ENCODE measurements at places on chromosomes 5 and 9.

- no peak for DNase-seq
Observed at GRCh38 chr9:92499701-92500100, 17.4 kb upstream of the ASPN start.

- DNase-seq: no peak
Observed at GRCh38 chr5:96945144-96945897, 9.4 kb downstream of the LNPEP start.

DNA sequence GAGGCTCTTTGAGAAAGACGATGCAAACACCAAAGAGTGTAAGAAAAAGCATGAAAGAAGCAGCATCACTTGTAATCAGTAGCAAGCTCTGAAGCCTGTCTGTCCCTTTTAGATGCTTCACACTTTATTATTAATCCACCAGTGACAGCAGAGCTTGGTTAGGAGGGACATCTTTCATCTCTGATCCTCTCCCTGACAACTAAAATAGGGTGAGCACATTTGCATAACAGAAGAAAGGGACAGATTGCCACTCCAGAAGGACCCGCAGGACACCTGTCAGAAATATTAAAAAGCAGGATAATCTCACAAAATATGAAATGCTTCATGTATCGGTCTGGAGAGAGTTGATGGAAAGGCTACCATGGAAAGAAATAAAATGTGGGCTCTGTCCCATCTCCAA lies 71.4 kb upstream of the MAP1B start:
- no peak for DNase-seq

- no peak for DNase-seq
Observed at GRCh38 chr9:124828489-124829333, 24.5 kb upstream of the WDR38 start.

- no peak for DNase-seq
Observed at GRCh38 chr5:139919308-139919707, 123.7 kb downstream of the PSD2 start.

DNA sequence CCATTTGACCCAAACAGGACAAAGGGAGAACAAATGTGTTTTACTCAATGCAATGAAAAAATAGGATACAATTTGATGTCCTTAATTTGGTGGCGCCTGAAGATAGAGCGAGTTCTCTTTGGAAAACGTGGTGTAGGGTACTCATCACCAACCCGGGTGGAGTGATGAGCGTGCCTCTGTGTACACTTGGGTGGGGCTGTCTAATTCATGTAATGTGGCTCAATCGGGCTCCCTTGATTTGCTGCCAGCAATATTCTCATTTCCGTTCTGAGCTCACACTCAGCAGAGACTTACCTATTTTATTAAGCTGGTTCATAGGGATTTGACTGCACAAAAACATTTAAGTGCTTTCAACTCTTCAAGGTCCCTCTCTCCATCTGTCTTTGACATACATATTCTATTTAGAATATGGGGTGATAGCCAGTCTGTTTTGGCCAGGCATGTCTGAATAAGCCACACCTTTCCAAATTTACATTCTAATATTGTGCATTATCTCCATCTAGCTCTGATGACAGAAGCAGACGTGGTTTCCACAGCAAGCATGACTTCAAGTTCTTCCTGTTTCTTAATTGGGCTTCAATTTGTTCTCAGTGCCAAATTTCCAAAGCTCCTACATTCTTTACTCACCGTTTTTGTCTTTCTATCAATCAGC lies 162.5 kb downstream of the IRX2 start:
- DNase-seq: no peak

- DNase-seq: no peak
Observed at GRCh38 chr5:50501491-50502228, 60.6 kb upstream of the EMB start.

DNA sequence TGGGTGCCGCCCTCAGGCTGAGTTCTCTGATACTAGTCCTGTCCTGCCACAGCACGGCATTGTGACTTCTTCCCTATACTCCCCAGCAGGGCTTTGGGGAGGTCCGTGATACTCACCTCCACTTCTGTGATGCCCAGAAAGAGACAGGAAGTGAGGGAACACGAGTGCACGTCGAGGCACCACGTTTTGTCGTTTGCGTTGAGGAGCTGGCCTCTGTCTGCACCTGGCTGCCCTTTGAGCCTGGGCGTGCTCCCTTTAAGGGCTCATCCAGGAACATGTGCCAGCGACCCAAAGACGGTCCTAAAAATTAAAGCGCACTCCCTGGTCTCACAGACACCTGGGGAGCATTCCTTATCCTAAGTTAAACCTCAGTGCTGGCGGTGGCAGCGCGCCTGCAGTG lies 8.7 kb upstream of the IRX4 start:
- DNase-seq: no peak

DNA sequence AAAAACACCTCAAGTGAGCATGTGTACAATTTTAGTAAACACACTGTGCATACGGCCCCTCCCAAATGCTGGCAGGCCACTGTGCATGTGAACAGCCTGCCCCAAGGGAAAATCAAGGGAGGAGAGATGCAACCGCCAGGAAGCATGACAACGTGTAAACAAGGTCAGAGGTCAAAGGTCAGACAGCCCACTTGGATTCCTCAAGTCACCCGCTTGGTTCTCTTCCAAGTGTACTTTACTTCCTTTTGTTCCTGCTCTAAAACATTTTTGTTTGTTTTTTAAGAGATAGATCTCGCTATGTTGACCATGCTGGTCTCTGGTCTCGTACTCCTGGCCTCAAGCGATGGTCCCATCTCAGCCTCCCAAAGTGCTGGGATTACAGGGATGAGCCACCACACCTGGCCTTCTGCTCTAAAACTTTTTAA lies 126.7 kb upstream of the SHB start:
- no peak for DNase-seq

DNA sequence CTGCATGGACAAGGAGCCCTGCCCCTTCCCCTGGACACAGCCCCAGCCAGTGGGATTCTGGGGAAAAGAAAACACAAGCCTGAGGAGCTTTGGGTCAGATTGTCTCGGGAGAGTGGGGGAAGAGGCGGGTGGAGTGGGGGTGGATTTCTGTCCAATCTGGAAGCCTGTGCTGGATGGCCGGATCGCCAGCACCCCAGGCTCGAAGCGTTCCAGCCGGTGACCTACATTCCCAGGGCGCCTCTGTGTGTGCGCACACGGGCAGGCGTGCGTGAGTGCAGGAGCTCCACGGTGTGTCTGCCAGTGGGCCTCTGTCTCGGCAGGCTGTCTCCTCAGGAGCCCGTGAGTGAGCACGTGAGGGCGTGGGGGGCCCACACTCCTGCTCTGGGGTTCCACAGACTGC lies 74.3 kb upstream of the DAB2IP start:
- no peak for DNase-seq

DNA sequence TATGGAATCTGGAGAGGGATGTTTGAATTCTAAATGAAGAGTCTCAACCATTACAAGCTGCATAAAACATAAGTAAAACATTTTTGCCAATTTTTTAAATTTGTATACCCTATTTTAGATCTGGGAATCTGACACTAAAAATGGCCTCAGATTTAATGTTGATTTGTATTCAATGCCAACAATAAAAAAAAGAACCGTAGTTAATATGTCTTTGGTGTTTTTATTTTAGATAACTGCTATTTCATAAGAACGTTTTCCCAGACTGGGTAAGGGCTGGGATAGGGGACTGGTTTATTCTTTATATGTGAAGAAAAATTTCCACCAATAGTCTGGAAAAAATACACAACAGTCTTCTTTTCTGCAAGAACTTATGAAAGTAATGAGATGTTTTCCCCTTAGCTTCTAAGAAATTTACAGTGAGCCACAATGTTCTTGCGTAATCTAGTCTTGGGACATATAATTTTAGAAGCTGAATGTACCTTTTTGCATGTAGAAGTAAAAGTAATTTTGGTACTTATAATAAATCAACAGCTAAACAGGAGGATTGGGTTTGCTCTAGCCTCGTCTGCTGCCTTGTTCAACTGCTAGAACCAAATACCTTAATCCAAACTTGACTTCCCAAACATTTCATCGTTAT lies 244.6 kb upstream of the EFNA5 start:
- DNase-seq: peak; percentile 34

GRCh38 chr5:125928663-125929062 lies 494.5 kb upstream of the GRAMD2B start:
- no peak for DNase-seq

DNA sequence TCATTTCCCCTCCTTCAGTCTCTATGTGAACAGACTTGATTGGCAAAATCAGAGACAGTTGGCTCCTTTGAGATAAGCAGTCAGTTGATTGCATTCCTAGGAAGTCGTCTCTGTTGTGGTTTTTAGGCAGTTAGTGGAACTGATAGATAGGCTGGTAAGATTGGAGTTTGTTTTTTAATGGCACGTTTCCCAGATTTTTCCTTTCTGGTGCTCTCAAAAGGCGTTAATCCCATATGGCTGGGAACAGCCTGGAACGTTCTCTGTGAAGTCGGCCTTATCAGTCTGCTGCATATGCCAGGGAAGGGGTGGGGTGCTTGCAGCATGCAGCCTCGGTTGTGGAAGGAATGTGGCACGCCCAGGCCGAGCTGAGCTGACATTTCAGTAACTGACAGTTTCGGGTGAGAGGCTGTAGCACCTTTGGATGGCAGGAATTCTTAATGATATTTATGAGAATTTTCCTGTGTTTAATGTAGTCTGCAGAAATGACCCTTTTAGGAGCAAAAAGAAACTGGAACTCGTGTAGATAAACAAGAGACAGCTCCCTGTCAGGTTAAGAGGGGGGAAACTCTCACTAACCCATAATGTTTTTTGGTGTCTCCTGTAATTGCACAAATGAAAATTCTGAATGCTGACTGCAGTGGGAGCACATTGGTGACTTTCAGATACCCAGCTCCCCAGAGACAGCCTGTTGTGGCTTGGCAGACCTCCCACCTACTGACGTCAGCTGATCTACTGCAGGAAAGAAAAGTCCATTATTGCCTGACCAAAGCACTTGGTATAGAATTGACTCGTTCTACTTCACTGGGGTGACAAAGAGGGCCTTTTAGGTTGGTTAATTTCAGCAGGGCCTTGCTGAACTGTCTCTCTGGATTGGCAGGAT lies 6.3 kb downstream of the SPTAN1 start:
- DNase-seq: peak; percentile 81

DNA sequence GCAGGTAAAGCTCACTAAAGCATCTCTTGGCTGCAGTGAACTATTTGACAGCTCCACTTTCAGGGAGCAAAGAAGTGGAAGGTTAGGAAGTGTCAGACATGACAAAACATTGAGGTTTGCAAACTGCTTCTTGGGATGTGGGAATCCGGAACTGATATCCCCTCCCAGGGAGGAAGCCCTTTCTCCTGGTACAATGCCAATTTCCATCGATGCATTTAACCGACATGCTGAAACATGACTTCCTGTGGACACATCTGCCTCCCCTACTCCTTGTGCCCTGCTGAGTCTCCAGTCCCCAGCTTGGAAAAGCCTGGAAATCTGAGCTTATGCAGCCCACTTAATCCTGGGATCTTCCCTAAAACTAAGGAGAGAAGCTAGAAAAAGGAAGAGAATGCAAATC lies 323.1 kb upstream of the DAP start:
- DNase-seq: no peak

- DNase-seq: no peak
Observed at GRCh38 chr5:11110128-11110527, 349.1 kb upstream of the DAP start.

- DNase-seq: no peak
Observed at GRCh38 chr5:142784401-142784955, 14.3 kb downstream of the ARHGAP26 start.

- no peak for DNase-seq
Observed at GRCh38 chr5:9140711-9141110, 405.2 kb downstream of the SEMA5A start.

GRCh38 chr9:112411626-112412027 lies 31.7 kb downstream of the HSDL2 start:
- peak; percentile 77 for DNase-seq

DNA sequence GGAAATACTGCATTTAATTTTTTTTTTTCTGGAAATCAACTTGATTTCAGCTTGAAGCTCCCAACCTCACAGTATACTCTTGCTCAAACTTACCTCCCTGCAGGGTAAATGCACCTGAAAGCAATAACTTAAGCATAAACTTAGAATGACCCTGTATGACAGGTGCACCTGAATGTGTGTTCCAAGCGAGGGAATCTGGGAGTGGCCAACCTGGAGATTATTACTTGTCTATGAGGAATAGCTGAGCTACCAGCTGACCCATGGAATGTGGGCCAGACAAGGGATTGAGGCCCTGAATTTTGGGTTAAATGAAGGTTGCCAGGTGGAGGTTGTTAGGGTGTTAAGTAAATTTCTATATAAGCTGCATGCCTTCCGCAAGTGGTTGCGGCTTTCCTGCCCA lies 140.6 kb downstream of the OSTF1 start:
- DNase-seq: no peak

DNA sequence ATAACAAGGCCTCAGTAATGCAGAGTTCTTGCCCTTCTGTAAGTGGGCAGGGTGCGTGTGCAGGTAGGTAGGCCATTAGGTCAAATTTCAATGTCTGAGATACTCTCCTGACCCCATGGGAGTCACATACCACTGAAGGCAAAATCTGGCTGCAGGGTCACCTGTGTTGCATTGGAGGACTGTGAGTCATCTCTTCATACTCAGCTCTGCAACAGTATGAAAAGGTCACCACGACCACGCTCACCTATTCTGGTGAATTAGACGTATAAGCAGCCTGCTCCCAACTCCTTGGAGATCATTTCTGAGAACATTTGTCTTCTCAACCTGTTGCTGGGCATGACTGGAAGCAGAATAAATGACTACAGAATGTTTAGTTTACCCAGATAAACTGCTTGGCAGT lies 599.8 kb downstream of the PDE4D start:
- DNase-seq: no peak

- no peak for DNase-seq
Observed at GRCh38 chr9:82252116-82252515, 263.5 kb downstream of the SPATA31D1 start.

DNA sequence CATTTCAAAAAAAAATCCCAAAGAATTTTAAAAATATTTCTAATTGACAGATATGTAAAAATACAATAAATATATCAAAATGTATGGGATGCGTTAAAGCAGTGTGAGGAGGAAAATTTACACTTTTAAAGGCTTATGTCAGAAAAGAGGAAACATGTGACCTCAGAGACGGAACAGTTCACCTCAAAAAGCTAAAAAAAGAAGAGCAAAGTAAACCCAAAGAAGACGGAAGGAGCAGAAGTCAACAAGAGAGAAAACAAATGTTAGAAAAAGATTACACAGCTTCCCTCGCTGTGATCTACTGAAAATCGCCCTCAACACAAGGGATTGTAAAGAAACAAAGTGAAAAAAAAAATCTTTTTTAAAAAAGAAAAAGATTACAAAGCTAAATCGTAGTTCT lies 186.9 kb downstream of the AUH start:
- no peak for DNase-seq

GRCh38 chr5:151093476-151093889 lies 12.6 kb upstream of the TNIP1 start:
- peak; percentile 98 for DNase-seq

DNA sequence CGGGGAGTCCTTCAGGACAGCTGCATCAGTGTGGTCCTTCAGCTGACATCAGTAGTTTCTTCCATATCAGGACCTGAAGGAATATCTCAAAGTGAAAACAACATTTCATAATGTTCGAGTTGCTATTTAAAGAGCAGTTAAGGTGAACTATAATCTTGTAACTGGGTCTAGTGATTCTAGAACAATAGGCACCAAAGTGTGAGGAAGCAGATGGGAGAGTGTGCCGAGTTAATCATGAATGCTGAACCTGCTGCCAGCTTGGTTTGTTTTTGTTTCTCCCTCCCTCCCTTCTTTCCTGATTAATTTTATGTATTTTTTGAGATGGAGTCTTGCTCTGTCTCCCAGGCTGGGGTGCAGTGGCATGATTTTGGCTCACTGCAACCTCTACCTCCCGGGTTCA lies 3.6 kb upstream of the PTGR1 start:
- DNase-seq: no peak

GRCh38 chr5:152288499-152288898 lies 116.6 kb downstream of the NMUR2 start:
- no peak for DNase-seq

GRCh38 chr5:173733831-173734501 lies 117.5 kb upstream of the BOD1 start:
- no peak for DNase-seq

Measured in fibroblast of gingiva (primary cell).